ENCODE measurements at places on chromosomes 4 and X. TPM values are rescaled to one million over a fixed set of nuclear protein-coding genes. Genes with fewer than 3 reads are reported as not detected.

Gene PRDM8
- 0.70 TPM for total RNA-seq

Gene IL2
- total RNA-seq, result not detected

Gene TEX13D
- total RNA-seq, result not detected

Gene APOOL
- 6.0 TPM for total RNA-seq

Gene IL3RA
- not detected for total RNA-seq

Gene TRIML2
- not detected for total RNA-seq

Gene GLRA3
- not detected for total RNA-seq

Gene PAGE3
- total RNA-seq, result not detected

Gene PI4K2B
- 16.4 TPM for total RNA-seq

Gene HMGB2
- 83.5 TPM for total RNA-seq

Gene GABRE
- total RNA-seq, result 20.2 TPM

Gene MAGEA9B
- not detected for total RNA-seq

Gene IRS4
- not detected for total RNA-seq

Gene RPA4
- not detected for total RNA-seq

Gene ESX1
- total RNA-seq, result not detected

Gene TDO2
- not detected for total RNA-seq

Gene TRAPPC2
- 21.1 TPM for total RNA-seq

Gene UGT2B15
- total RNA-seq, result 1.2 TPM

Gene TMEM150C
- 0.42 TPM for total RNA-seq

Gene MAGEC1
- not detected for total RNA-seq

Gene WDR17
- total RNA-seq, result 0.21 TPM

Gene CCNB3
- total RNA-seq, result 0.19 TPM

Gene PSAPL1
- total RNA-seq, result 0.14 TPM

Gene NAA11
- not detected for total RNA-seq

Gene PPP1R3F
- 6.2 TPM for total RNA-seq

Gene PAGE2B
- not detected for total RNA-seq

Gene PRDM5
- total RNA-seq, result 3.1 TPM

Gene MEPE
- total RNA-seq, result not detected

Gene TLL1
- 0.92 TPM for total RNA-seq

Gene PDGFC
- 19.8 TPM for total RNA-seq

Gene FOXR2
- not detected for total RNA-seq

Gene ZCCHC4
- 15.9 TPM for total RNA-seq

Gene LUZP4
- total RNA-seq, result not detected

Gene F11
- total RNA-seq, result not detected

Gene GIMD1
- total RNA-seq, result not detected

Gene CCKAR
- total RNA-seq, result not detected

Gene COQ2
- 25.5 TPM for total RNA-seq

Gene HSFX1
- 0.05 TPM for total RNA-seq

Gene CLTRN
- total RNA-seq, result 0.46 TPM

Gene TLR3
- 2.4 TPM for total RNA-seq

Gene KLHL2
- total RNA-seq, result 15.2 TPM

Gene LRCH2
- total RNA-seq, result 0.28 TPM

Gene PAGE2
- total RNA-seq, result not detected

All from airway epithelial cell (primary cell).